ENCODE measurements at places on chromosomes 7 and 10. TPM values are rescaled to one million over a fixed set of nuclear protein-coding genes. Genes with fewer than 3 reads are reported as not detected.

The PDCD11 gene
- total RNA-seq = 55.7 TPM

The DNAJB9 gene
- 18.5 TPM for total RNA-seq

The FAM131B gene
- 11.9 TPM for total RNA-seq

The SGPL1 gene
- 35.0 TPM for total RNA-seq

The IGFBP3 gene
- 5.6 TPM for total RNA-seq

The AMPH gene
- total RNA-seq = 2.8 TPM

The PDE6C gene
- total RNA-seq = not detected

The CALY gene
- 2.2 TPM for total RNA-seq

The DPYSL4 gene
- 7.6 TPM for total RNA-seq

The CCDC71L gene
- 33.8 TPM for total RNA-seq

The PPP1R3C gene
- 0.31 TPM for total RNA-seq

The GRID1 gene
- total RNA-seq = 0.22 TPM

The MPP7 gene
- total RNA-seq = 2.1 TPM

The FGL2 gene
- total RNA-seq = not detected

The LRRD1 gene
- total RNA-seq = not detected

The TRIL gene
- total RNA-seq = 1.5 TPM

The CALHM1 gene
- total RNA-seq = not detected

The PLAC9 gene
- 5.1 TPM for total RNA-seq

The AKR1C1 gene
- 1.7 TPM for total RNA-seq
